ENCODE measurements at places on chromosomes 12 and 14. TPM values are rescaled to one million over a fixed set of nuclear protein-coding genes. Genes with fewer than 3 reads are reported as not detected.

GRCh38 chr12:106113446-106113823 lies 25.3 kb downstream of the NUAK1 start:
- no peaks in the 10 kb centered on the region for H3K27me3 ChIP-seq
- peak overlapping the region; percentile 98 for H3K27ac ChIP-seq
- H3K36me3 ChIP-seq, result no peaks in the 10 kb centered on the region
- H3K4me3 ChIP-seq, result peak overlapping the region; percentile 10
- H3K4me1 ChIP-seq, result peaks cover 100% of the 10 kb centered on the region
- no peak for DNase-seq

GRCh38 chr12:104852102-104852501 lies 106.0 kb downstream of the SLC41A2 start:
- no peaks in the 10 kb centered on the region for H3K27me3 ChIP-seq
- no peak for DNase-seq
- H3K36me3 ChIP-seq, result no peaks in the 10 kb centered on the region
- H3K4me1 ChIP-seq, result peaks cover 18% of the 10 kb centered on the region
- H3K4me3 ChIP-seq, result no peak overlapping the region

GRCh38 chr12:116609319-116610114 lies 50.3 kb downstream of the MAP1LC3B2 start:
- H3K27me3 ChIP-seq, result peaks cover 5% of the 10 kb centered on the region
- DNase-seq, result no peak
- peaks cover 26% of the 10 kb centered on the region for H3K4me1 ChIP-seq
- no peak overlapping the region for H3K4me3 ChIP-seq
- no peaks in the 10 kb centered on the region for H3K36me3 ChIP-seq
- peak overlapping the region; percentile 25 for H3K27ac ChIP-seq

The TAS2R9 gene
- not detected for total RNA-seq

GRCh38 chr14:89862856-89863255 lies 91.7 kb downstream of the EFCAB11 start:
- H3K27ac ChIP-seq, result no peak overlapping the region
- H3K36me3 ChIP-seq, result peaks cover 10% of the 10 kb centered on the region
- H3K27me3 ChIP-seq, result no peaks in the 10 kb centered on the region
- no peak overlapping the region for H3K4me3 ChIP-seq
- no peak for DNase-seq
- H3K4me1 ChIP-seq, result no peaks in the 10 kb centered on the region

GRCh38 chr12:55757701-55758100 lies 14.8 kb downstream of the GDF11 start:
- no peak overlapping the region for H3K27ac ChIP-seq
- H3K36me3 ChIP-seq, result peaks cover 81% of the 10 kb centered on the region
- H3K4me1 ChIP-seq, result no peaks in the 10 kb centered on the region
- no peaks in the 10 kb centered on the region for H3K27me3 ChIP-seq
- DNase-seq, result no peak

GRCh38 chr14:23629832-23630396 lies 6.2 kb upstream of the DHRS2 start:
- no peak overlapping the region for H3K27ac ChIP-seq
- H3K27me3 ChIP-seq, result peaks cover 17% of the 10 kb centered on the region
- no peak overlapping the region for H3K4me3 ChIP-seq
- peaks cover 9% of the 10 kb centered on the region for H3K4me1 ChIP-seq
- H3K36me3 ChIP-seq, result no peaks in the 10 kb centered on the region

DNA sequence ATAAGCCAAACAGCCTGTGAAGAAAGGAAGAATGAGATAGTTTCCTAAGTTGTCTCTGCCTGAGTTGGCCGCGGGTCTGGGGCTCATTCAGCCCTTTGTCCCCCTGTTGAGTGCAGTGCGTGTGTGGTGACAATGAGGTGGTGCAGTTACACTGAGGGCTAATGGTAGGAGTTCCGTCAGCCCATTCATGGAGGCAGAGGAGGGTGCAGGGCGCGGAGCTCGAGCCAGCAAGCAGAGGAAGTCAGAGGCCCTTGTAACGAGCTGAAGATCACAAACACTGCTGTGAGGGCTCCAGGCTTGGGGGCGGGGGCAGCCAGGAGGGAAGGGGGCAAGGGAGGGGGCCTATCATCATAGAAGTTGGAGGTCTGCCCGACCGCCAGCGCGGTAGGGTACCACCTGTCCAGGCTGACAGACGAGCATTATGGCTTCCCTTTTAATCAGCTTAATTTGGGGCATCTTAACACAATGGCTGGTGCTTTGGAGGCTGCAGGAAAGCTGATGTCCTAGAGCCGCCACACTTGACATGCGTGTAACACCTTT lies 20.5 kb downstream of the CCND2 start:
- H3K27ac ChIP-seq, result peak overlapping the region; percentile 52
- H3K4me1 ChIP-seq, result peaks cover 88% of the 10 kb centered on the region
- H3K27me3 ChIP-seq, result no peaks in the 10 kb centered on the region
- DNase-seq, result no peak
- no peak overlapping the region for H3K4me3 ChIP-seq

DNA sequence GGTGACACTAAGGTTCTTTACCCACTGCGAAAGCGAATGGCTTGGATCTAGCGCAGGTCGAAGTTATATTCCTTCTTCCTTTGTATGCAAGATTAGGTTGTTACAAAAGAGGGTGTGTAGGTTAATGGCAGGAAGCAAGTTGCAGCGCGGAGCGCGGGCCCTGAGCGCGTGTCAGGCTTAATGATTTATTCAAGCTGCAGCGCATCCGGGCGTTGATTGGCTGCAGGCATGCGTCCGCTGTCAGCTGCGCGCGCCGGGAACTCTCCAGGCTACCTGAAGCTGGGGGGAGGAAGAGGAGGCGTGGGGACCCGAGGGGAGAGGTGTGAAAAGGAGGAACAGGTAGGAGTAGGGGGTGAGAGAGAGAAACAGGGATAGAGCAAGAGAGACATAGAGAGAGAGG lies 7.4 kb downstream of the ASCL1 start:
- H3K36me3 ChIP-seq, result no peaks in the 10 kb centered on the region
- DNase-seq, result no peak
- peaks cover 4% of the 10 kb centered on the region for H3K4me1 ChIP-seq
- H3K27ac ChIP-seq, result no peak overlapping the region

GRCh38 chr12:58295268-58295667 lies 353.9 kb downstream of the ATP23 start:
- H3K27ac ChIP-seq, result no peak overlapping the region
- H3K4me1 ChIP-seq, result no peaks in the 10 kb centered on the region
- H3K36me3 ChIP-seq, result no peaks in the 10 kb centered on the region

GRCh38 chr14:59308673-59309072 lies 120.2 kb downstream of the DAAM1 start:
- no peaks in the 10 kb centered on the region for H3K36me3 ChIP-seq
- H3K4me3 ChIP-seq, result no peak overlapping the region
- peaks cover 83% of the 10 kb centered on the region for H3K4me1 ChIP-seq
- no peak for DNase-seq
- no peaks in the 10 kb centered on the region for H3K27me3 ChIP-seq

The SCNN1A gene
- total RNA-seq, result 0.22 TPM

GRCh38 chr12:14554281-14555007 lies 13.2 kb downstream of the PLBD1 start:
- H3K27ac ChIP-seq, result peak overlapping the region; percentile 89
- no peaks in the 10 kb centered on the region for H3K36me3 ChIP-seq
- no peaks in the 10 kb centered on the region for H3K27me3 ChIP-seq
- H3K4me1 ChIP-seq, result peaks cover 35% of the 10 kb centered on the region
- peak; percentile 88 for DNase-seq

DNA sequence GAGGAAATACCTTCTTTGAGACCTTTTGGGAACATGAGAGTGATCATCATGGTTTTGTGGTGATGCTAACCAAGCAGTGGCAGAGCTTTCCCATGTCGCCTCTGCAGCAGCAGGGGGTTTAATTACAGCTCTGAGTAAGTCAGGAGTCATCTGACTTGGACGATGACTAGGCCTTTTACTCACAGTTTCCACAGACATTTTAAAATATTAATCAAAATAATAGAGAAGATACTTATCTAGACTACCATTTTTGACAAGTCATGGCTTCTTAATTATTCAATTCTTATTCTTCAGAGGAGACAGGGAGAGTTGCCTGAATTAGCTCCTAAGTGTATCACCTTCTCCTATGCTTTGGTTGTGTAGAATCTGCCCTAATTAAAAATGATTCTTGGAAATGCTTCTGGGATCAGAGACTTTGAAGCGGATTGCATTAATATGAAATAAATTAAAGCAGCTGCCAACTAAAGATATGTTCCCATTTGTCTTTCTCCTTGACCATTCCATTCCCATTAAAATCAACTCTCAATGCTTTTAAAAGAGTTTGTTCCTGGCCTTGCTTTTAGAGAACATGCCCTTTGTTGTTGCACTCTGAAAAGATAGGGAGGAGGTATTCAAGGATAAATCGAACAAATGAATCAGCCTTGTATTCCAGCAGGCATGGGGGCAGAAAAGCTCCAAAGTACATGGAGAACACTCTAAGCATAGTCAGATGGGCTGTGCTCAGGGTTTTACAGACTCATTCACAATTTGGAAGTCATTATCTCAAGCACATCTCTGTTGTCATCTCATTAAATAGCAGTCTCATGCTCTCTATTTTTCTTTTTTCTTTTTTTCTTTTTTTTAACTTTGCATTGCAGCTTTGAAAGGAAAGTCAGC lies 7.7 kb upstream of the IFNG-AS1 start:
- no peaks in the 10 kb centered on the region for H3K36me3 ChIP-seq
- H3K27ac ChIP-seq, result no peak overlapping the region
- H3K4me1 ChIP-seq, result no peaks in the 10 kb centered on the region
- no peak for DNase-seq

GRCh38 chr14:34993426-34993825 lies 10.6 kb downstream of the SRP54 start:
- H3K27me3 ChIP-seq, result no peaks in the 10 kb centered on the region
- H3K4me1 ChIP-seq, result peaks cover 4% of the 10 kb centered on the region
- no peak overlapping the region for H3K27ac ChIP-seq
- H3K36me3 ChIP-seq, result no peaks in the 10 kb centered on the region
- DNase-seq, result no peak

The WNT1 gene
- total RNA-seq, result not detected

GRCh38 chr12:84813780-84814663 lies 98.6 kb downstream of the SLC6A15 start:
- H3K4me1 ChIP-seq, result no peaks in the 10 kb centered on the region
- no peaks in the 10 kb centered on the region for H3K27me3 ChIP-seq
- no peaks in the 10 kb centered on the region for H3K36me3 ChIP-seq

The NELL2 gene
- 0.55 TPM for total RNA-seq

DNA sequence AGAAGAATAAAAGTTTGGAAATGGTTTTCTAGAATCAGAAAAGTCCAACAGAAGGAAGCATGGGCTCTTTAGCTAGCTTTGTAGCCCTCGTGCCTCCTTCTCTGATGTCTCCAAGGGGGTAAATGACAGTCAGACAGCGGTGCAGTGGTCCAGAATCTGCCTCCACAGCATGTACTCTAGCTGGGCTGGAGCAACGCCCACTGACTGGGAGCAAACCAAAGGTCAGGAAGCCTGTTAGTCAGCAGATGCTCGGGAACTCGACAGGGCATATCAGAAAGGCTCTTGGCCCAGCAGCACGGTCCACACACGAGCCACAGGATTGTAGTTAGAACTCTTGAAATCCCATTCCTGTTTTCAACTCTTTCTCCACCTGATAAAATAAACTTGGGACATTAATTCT lies 164.3 kb downstream of the GRIN2B start:
- no peak for DNase-seq
- H3K4me3 ChIP-seq, result no peak overlapping the region
- no peaks in the 10 kb centered on the region for H3K4me1 ChIP-seq

The SGPP1 gene
- total RNA-seq, result 4.6 TPM
